NCI-H2171 treated with DMSO at 0.1 percent for 48 hours (cell line): ENCODE measurements at places on chromosomes 12 and 14.

DNA sequence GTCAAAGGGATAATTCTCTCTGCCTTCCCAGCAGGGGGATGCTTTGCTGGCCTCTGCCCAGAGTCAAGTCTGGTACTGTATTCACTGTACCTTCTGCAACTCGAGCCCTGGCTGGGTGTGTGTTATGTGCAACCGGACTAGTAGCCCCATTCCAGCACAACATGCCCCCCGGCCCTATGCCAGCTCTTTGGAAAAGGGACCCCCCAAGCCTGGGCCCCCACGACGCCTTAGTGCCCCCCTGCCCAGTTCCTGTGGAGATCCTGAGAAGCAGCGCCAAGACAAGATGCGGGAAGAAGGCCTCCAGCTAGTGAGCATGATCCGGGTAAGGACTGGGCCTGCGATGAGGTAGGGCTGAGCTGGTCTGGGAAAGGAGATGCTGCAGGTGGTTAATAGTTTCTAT, 3.3 kb downstream of the RNF31 start:
- no peak for DNase-seq

DNA sequence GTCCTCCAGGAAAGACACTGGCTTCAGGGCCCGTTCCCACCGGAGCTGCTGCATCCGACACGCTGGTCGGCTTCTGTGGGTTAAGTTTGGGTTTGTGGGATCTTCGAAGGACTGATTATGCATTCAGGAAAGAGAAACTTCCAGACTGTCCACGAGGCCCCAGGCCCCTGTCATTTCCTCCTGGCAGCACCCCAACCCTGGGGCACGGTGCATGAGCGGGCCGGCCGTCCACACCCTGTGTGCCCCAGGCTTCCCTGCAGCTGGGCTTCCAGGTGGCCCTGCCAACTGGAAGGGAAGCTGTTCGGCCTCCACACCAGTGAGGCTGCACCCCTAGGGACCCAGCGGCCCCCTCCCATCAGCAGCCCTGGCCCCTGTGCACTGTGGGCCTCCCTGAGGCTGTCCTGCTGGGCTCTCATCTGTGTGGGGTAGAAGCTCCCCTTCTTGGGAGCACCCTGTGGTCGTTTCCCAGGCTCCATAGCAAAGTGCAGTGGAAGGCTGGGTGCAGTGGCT, 9.3 kb upstream of the FBRSL1 start:
- DNase-seq = no peak

- DNase-seq = no peak
Observed at GRCh38 chr14:95288672-95289322, 30.9 kb downstream of the CLMN start.

DNA sequence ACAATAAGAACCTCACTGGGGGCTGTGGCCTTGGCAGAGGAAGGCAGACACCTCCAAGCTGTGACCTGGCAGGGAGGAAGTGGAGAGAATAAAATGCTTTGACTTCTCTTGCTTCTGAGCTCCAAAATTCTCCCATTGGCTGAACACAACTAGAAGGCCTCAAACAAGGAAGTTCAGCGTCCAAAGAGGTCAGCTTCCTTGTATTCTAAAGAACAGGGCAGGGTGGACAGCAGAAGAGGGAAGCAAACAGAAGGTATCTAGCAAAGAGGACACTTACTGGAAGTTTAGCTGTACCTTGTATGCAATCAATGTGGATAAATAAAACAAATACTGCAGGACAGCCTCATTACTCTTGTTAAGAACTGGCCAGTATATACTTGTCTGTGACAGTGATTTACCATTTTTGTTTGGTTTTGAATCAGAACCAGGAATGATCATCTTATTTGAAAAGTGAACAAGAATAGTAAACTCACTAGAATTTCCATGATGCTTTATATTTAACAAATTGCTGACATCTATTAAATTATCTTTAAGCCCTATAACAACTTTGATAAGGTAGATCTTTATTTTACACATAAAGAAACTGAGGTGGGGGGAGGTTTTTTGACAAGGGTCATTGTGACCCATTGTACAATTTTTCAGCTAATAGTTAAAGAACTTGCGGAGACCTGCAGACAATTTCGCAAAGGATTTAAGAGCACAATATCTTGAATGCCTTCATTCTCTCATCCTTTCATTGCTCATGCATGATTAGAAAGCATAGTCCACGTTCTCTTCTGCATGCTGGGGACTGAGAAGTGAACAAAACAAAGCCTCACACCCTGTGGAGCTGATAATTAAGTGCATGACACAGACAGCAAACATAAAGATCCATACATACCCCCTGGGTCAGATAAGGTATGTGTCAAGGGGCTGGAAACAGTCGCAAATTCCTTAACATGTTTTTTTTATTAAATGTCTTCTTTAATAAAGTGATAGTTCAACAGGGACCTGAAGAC, 1448.0 kb downstream of the AACS start:
- no peak for DNase-seq

GRCh38 chr12:22856178-22856577, 231.2 kb downstream of the ETNK1 start:
- DNase-seq = peak; percentile 65

GRCh38 chr14:70885343-70886022, 21.8 kb upstream of the PCNX1 start:
- no peak for DNase-seq

DNA sequence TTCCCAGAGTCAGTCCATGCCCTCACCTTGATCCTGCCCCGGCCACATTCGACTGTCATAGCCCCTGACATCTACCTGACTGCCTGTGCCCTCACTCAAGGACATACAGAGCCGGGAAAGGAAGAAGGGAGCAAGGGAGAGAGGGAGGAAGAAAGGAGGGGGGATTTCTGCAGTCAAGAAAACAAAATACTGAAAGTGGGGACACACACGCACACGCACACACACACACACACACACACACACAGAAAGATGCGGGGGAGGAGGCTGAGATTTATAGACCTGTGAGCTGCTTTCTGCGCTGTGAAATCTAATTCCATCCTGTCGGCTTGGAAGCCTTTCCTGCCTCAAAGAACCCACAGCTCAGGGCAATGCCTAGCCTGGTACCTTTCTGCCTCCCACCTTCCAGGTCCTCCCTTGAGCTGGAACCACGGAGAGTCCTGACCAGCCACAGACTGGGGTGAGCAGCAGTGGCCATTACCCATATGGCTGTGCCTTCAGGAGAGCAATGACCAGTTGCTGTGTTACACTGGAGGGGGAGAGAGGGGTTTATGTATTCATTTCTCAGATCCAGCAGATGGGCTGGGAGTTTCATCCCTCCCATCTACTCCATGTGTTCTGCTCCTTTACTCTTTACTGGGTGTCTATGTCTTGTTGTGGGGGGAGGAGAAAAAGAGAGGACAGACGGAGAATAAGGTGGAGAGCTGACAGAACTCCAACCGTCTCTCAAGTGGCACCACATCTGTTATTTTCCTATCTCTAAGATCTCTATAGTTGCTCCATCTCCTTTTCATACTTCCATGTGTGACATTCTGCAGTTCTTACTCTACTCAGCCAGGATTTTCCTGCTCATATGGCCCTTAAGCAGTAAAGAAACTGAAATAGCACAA, 12.9 kb downstream of the C14orf93 start:
- peak; percentile 100 for DNase-seq

DNA sequence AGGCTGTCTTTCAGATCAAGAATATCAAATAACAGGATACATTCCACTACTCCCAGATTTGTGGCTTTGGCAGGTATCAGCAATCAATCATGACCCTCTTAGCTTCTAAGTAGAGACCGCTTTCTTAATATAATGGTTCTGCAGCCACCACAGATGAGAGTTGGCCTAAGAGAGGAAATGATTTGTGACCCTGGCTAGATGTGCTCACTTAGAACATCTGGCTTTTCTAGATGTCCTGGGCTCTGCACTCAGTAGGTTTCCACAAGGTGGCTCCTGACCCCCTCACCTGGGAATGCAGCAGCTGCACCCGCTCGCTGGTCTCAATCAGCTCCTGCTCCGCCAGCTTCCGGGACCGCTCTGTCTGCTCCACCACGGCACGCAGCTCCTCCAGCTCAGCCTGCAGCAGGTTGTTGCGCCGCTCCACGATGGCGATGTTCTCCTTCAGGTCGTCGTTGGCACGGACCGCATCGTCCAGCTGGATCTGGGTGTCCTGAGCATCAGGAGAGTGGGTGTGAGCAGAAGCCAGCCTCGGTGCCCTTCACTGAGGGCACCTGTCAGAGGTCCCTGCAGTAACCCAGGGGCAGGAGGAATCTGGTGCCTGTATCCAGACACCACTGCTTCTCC, 8.9 kb downstream of the CMTM5 start:
- DNase-seq = no peak

DNA sequence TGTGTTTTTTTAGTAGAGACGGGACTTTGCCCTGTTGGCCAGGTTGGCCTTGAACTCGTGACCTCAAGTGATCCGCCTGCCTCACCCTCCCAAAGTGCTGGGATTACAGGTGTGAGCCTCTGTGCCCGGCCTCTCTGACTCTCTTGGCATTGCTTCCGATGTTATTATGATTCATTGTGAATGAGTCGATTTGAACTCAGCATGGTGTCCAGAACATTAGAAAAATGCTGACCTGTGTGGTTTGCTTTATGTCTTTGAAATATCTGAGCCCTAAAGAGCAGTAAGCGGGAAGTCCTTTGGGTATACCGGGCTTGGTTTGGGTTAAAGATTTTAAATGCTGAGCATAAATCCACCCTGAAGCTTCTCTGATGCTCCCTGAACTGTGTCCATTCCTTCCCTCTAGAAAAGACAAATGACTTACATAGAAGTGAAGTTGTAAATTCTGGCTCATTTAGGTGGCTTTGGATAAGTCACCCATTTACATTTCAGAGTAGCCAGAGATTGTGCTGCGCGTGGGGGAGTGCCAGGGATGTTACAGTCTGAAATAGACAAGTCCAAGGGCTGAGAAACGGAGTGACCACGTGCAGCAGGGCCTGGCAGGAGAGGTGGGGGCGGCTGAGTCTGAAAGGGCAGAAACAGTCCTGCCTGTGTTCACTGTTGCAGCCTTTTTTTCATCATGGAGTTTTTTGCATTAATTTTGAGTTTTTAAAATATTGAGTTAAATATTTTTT, 39.6 kb downstream of the SLC15A4 start:
- DNase-seq = no peak

DNA sequence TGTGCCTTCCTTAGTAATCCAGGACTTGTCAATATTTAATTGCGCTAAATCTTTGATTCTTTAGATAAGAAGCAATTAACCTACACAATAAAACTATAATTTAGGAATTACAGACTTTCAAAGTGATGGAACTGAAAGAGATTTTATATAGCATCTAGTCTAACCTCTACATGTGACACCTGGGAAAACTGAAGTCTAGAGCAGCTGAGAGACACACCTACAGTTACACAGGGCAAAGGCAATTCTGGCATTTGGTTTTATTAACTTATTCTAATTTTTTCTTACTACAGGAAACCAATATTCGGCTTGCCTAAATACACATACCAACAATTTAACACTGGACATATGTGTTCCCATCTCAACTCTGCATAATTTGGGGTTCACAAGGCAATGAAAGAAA, 196.5 kb downstream of the STXBP6 start:
- no peak for DNase-seq

GRCh38 chr12:80041692-80042091, 57.6 kb upstream of the OTOGL start:
- DNase-seq = no peak

DNA sequence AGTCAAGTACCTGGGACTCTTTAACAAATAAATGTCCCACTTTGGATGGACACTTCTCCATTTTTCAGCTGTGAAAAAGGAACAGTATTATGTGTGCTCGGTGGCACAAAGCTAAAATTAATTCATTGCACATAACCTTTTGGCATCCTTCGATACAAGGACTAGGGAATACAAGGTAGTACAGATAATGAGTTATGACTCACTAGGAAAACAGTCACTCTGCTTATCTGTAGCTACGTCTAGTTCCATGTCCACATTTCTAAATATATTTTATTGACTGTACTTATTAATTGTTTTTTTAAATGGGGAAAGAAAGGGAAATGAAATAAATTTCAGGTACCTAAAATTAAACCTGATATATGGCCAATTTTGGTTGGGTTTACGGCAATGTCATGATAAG, 35.2 kb upstream of the RIC8B start:
- DNase-seq = no peak

DNA sequence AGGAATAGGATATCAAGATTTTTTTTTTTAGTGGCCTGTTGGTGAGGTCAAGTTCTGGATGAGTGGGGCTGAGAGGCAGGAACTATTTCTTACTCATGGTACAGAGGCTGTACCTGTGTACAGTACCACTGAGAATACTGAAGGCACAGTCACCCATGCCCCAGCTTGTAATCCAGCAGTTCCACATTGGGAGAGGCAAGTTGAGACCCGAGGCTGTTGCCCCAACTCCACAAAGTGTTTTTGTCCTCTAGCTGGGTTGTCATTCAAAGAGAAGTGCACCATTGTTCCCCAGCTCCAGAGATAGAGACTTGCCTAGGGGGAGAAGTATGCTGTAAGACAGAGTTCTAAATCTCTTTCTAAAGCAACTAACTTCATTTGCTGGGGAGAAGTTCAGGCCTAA, 38.7 kb downstream of the ARID2 start:
- DNase-seq = no peak
